Activated CD4-positive, alpha-beta T cell treated with anti-CD3 and anti-CD28 coated beads, Interleukin-2, Interleukin-6, amounts not matched to agents 100 ng/mL and 50 ng/mL, durations not matched to agents 16 hours and 8 hours (primary cell): ENCODE measurements at places on chromosomes 11 and 22.

- no peak for DNase-seq
Measured at GRCh38 chr11:111097191-111097590, 148.3 kb upstream of the POU2AF2 start.

DNA sequence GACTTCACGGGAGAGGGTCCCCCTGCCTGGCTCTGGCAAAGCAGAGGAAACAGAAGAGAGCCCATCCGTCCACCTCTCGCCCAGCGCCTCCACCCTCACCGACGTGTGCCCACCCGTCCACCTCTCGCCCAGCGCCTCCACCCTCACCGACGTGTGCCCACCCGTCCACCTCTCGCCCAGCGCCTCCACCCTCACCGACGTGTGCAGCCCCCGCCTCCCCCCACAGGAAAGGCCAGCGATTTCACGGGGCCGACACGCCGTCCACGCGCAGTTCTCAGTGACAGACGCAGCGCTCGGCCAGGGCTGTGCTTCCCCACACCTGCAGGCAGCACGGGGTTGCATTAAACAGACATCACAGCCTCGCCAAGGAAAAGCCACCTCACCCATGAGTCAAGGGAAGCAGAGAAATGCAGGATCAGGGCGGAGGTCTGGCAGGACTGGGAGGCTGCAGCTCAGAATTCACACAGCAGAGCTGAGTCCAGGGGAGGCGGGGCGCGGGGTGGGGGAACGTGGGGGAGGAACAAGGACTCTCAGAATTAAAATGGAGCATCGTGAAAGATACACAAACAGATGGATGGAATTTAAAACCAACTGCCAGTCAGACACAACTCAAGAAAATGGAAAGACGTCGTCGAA is 377.7 kb downstream of the BRD1 start:
- DNase-seq = no peak

GRCh38 chr22:17164392-17165024 is 5.4 kb upstream of the HDHD5 start:
- no peak for DNase-seq

DNA sequence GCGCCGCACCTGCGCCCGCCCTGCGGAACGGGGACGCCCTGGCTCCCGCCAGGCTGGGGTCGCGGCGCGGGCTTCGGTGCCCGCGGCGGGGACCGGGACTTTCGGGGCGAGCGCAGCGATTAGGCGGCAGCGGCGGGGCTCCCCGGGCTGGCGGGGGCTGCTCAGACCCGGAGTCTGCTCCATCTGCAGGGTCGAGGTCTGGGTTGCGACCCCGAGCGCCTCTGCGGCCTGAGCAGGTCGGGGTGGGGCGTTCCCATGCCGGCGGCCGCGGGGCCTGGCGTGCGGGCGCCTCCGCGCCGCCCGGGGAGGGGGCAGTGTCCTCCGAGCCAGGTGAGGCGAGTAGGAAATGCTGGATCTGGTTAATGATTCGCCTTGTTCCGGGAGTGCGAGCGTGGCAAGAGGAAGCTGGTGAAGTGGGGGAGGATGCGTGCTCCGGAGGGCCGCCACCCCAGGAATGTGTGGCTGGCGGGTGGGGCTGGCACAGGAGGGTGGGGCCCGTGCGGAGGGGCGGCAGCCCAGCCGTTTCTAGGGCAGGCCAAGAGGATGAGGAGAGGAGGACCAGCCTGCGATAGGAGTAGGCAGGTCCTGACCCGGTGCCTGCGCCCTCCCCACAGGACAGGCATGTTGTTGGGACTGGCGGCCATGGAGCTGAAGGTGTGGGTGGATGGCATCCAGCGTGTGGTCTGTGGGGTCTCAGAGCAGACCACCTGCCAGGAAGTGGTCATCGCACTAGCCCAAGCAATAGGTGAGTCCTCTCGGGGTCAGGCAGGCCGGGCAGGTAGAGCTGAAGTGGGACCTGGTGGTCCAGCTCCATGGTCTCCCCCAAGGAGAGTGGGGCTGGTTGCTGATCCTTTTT is 606 bp downstream of the RASSF7 start:
- DNase-seq = peak; percentile 20

DNA sequence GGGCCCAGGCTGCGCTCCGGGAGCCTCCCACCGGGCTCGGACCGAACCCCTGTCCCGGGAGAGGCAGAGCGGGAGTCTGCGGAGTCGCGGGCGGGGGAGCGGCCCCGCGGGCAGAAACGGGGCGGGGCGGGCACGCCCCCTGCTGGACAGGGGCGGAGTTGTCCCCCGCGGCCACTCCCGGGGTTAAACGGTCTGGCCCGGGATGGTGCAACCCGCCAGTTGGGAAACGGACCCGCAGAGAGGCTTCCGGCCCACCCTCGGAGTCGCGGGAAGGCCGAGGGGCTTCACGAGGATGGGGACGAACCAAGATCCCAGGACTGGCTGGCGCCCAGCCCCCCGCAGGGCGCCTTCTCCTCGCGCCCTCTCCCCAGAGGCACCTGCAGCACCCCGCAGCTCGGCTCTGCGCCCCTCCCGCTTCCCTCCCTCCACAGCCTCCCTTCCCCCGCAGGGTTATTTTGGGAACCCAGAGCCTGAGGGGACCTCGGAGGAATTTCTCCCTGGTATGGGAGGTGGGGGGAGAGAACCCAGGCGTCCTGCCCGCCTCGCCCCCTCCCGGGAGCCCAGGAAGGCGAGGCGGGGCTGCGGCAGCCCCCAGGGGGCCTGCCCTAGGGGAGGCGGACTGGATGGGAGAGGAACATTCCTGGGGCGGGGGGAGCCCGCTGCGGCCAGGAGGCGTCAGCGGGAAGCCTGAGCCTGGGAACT is 902 bp downstream of the RASGRP2 start:
- DNase-seq = peak; percentile 79

GRCh38 chr22:41883400-41883799 is 31.5 kb downstream of the SHISA8 start:
- DNase-seq = no peak

- DNase-seq = no peak
Measured at GRCh38 chr22:21961886-21962654, 9.4 kb upstream of the PPM1F start.

- no peak for DNase-seq
Measured at GRCh38 chr11:121476379-121477032, 23.7 kb upstream of the SORL1-AS1 start.

- DNase-seq = no peak
Measured at GRCh38 chr11:4054643-4055042, 40.0 kb upstream of the RRM1 start.

DNA sequence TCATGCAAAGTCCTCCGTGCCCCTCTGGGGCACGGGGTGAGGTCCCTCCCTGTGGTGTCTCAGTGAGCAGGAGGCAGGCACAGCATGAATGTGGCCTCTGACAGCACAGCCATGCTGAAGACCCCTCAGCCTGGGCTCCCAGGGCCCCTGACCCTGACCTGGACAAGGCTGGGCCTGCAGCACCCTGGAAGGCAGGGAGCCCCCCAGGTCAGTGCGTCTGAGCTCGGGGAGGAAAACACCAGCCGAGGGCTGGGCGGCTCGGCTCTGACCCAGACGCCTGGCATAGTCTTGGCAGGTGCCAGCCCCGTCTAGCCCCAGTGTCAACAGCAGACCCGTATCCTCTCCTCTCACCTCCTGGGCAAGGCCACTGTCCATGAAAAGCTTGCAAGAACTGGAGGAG is 1276.6 kb downstream of the BRD1 start:
- no peak for DNase-seq

DNA sequence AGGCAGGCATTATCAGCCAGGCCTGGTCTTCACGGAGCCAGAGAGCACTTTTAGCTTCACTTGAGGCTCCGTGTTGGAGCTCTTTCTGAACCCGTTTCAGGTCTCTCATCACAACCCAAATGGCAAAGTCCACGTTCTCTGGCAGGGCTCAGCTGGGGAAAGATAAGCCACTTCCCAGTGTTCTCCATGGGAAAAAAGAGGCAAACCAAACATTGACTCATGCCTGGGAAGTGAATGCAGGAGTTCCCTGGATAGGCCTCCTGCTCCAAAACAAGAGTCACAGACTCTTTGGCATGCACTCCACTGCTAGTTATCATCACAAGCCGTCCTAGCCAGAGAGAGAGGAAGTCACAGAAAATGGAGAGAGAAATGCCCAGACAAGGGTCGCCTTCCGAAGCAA is 11.6 kb downstream of the OPCML start:
- no peak for DNase-seq

DNA sequence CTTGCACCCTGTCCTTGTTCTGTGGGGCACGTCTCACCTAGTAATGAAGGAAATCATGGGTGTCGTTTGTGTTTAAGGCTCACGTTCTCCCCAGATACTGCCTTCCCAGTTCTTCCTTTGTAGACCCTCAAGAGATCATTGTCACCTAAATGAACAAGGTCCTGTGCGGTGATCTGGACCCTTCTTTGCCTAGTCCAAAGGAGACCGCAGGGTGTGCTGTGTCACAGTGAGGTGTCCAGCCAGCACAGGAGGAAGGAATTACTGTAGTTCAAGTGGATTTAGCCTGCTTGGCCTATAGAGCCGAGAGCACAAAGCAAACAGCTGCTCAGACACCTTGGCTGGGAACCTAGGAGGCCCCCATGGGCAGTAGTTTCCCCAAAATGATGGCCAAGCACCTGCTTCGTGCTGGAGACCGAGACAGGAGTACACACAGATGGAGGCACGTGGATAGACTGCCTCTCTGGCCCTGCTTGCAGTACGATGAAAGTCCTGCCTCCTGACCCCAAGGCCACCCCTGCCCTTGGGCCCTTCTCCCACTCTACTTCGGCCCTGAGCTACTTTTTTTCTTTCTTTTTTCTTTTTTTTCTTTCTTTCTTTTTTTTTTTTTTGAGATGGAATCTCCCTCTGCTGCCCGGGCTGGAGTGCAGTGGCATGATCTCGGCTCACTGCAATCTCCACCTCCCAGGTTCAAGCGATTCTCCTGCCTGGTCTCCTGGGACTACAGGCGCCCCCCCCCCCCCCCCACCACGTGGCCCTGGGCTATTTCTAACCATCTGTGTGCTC is 19.4 kb upstream of the PPFIA1 start:
- DNase-seq = no peak

DNA sequence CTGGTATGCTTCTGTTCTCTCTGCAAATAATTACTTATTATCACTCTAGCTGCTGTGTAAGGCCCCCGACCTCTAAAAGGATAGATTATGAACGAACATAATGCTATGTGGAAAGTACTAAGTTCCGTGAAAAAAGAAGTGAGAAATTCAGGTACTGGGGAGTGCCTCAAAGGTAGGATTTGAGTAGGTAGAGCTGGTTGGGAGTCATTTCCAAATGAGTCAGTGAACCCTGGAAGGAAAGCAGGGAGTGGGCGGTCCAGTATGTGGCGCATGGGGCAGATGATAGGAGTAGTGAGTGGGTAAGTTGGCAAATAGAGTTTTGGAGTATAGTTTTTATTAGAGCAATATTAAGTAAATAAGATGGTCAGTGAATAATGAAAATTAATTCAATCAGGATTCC is 2.4 kb downstream of the ZC3H12C start:
- DNase-seq = no peak

- DNase-seq = no peak
Measured at GRCh38 chr11:44652901-44653644, 73.7 kb upstream of the TSPAN18 start.

GRCh38 chr11:86735451-86736290 is 63.3 kb upstream of the ME3 start:
- no peak for DNase-seq

- no peak for DNase-seq
Measured at GRCh38 chr11:63906087-63906486, 10.9 kb downstream of the RCOR2 start.

DNA sequence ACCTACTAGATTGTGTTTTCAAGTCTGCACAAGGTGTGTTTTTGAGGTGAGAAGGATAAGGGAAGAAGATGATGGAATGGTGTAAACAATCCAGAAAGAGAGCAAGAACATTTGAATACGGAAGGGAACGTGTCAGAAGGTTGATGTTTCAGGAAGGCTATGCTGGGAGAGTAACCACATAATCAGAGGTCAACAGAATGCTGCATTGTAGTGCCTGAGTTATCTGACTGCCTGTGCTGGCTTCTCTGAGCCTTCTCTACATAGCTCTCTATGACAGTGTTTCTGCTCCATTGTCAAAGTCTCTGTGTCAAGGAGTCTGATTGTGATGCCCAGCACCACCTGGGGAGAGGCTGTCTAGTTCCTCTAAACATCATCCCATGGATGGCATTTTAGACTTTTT is 74.1 kb downstream of the CYB5R2 start:
- no peak for DNase-seq
